ENCODE measurements at places on chromosomes 3 and 15.

- no peak for DNase-seq
Observed at GRCh38 chr3:10357592-10358308, 36.8 kb upstream of the SEC13 start.

DNA sequence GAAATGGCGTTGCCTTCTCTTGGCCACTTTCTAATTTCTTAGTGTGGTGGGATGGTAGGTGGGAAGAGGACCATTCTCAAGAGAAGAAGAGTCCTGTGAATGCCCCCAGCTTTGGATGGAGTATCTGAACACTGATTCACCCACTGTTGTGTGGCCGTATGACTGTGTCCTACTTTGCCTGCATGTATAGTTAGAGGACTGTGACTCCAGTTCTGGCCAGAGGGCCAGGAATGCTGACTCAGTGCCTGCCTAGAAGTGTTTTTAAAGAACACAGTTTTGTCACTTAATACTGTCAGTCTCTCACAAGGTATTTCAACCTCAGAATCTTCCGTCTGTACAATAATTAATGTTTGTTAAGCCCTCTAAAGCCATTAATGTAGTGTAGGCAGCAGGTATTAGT is 2.1 kb downstream of the SEC61A1 start:
- no peak for DNase-seq

- DNase-seq, result no peak
Observed at GRCh38 chr15:40327457-40327856, 4.0 kb downstream of the INAFM2 start.

DNA sequence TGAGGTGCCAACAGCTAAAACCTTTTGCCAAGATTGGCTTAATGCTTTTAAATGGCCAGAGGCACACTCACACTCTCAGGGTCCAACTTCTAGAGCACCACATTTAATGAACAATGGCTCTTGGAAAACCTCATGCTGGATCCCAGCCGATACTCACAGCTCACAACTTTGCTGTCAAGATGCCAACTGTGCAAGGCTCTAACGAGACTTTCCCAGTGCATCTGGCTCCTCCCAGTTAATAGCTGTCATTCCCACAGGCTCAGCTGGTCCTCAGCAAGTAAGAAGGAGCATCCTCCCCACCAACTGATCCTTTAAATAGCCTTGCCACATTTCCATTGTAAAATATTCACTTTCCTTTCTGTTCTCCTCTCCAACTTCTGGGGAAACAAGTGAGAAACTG is 20.3 kb upstream of the FRMD4B start:
- DNase-seq, result no peak

- DNase-seq, result no peak
Observed at GRCh38 chr3:149163066-149163465, 33.6 kb downstream of the HPS3 start.

DNA sequence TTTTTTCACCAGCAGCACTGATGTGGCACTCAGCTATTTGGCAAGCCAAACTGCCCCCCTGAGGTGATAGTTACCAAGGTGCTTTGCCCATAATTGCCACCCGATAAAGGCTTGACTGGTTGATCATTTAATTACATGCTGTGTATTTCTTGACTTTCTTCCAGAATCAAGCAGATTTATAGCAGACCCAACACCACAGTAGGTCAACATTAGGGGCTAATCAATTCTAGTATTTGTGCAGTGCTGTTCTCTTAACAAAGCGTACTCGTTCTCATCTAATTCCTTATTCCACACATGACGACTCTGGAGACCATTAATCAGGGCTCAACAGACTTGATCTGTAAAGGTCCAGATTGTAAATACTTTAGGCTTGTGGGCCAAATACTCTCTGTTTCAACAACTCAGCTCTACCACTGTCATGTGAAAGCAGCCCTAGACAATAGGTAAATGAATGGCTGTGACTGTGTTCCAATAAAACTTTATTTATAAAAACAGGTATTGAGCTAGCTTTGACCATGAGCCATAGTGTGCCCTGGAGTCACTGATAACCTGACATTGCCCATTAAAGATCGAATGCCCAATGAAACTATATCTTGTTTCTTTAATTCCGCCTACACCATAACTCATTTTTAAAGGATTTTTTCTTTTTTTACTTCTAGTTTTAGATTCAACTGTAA is 119.1 kb upstream of the TMC3 start:
- DNase-seq, result no peak
